NCI-H1105 treated with DMSO at 0.1 percent for 48 hours (cell line): ENCODE measurements at places on chromosomes 13 and 19.

DNA sequence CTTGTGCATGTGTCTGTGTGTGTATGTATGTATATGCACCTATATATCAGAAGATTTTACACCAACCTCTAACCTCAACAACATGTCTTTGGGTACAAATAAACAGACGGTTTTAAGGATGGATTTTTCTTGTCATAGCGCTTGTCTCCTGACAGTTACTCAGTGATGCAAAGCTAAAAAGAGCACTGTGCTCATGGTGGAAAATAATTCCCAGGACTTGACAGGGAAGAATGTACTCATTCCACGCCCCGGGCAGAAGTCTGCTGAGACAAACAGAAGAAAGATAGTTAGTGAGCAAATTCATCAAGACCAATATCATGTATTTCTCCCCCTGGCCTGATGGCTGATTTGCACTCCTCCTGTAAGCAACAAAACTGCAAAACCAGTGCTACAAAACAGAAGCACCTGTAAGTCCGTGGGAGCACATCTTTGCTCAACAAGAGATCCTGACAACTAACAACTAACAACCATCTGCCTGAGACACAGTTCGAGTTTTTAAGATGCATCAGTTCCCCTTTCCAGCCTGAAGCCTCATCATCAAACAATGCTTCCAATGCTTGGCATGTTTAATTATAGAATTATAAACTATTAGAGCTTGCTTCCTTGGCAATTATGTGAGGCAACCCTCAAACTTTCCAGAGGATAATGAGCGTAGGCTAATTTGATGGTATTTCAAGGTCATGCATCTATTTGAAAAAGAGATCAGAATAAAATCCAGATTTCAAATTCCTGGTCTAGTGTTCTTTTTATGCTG is 812.7 kb upstream of the MIR17HG start:
- peak; percentile 16 for DNase-seq

DNA sequence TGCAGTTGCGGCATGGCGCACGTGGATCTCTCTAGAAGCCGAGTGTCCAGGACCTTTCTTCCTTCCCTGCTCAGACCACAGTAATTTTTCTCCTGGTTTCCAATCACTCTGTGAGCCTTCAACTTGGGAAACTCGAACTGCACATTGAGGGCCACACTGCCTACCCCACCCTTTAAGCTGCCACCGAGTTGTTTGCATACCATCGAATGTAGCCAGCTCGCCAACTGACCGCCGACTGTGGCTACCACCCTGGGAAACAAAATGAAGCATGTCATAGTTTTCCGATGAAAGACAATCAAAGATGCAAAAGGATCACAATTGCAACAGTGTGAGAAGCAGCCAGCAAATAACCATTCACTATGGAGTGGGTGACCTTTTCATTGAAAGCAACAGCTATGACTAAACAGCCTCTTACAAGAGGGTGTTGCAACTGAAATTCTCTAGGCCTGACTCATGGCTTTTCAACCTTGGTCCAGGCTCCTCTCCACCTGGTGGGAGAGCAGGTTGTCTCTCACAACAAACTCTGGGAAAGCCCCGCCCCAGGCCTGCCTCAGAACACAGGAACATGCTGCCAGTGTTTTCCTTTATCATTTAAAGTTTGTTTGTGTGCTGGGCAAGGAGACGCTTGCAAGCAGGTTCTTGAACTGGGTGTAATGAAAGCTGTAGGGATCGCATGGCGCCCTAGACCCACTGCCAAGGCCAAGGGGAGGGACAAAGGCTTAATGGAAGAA is 141.7 kb upstream of the SERP2 start:
- no peak for DNase-seq

DNA sequence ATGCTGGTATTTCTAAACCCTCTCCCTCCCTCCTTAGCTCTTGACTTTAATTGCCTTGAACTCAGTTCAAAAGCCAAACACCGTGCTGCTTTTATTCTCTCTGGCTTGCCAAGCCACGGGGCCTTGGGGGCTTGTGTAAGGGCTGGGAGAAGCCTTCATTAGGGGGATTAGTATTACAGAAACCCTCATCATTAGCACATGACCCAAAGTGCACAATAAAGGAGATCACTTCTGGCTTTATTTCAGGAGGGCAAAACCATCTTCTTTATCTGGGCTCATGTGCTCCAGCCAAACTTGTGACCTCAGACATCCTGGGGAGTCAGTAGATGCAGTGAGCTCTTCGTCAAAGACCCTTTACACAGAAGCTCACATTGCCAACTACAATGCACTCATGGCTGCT is at the start of gene DCT:
TSS of gene DCT (minus strand) at position 67 of the 400 bp plus-strand sequence. CDS start 427 bp downstream, outside the sequence.
- DNase-seq: peak; percentile 86

DNA sequence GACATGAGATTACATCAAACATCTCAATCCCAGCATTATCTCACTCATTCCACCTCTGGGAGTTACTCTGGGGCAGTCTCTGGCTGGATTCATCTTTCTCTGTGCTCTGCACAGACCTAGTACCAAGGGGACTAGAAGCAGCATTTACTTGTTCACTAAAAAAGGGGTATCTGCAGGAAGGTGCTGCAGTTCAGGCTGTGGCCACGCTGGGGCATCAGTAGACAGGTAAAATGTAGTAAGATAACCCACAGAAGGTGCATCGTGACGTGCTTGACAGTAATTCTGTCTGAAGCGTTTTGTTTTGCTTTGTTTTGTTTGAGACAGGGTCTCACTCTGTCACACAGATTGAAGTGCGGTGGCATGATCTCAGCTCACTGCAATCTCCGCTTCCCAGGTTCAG is 29.3 kb downstream of the ZNF564 start:
- no peak for DNase-seq

- no peak for DNase-seq
Observed at GRCh38 chr13:53569453-53569852, 540.8 kb downstream of the OLFM4 start.

DNA sequence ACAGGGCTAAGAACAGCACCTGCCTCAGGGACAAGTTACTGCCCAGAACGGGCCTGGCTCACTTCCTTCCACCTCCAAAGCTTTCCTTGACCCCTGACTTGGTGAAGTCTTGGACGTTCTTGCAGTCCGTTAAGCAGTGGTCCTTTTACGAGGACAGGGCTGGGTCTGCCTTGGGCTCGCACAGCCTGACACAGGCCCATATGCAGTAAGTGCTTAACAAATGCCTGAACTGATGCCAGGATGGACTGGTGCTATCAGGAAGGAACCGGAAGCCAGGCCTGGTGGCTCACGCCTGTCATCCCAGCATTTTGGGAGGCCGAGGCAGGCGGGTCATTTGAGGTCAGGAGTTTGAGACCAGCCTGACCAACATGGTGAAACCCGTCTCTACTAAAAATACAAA is 1.8 kb upstream of the PLK5 start:
- DNase-seq: no peak

DNA sequence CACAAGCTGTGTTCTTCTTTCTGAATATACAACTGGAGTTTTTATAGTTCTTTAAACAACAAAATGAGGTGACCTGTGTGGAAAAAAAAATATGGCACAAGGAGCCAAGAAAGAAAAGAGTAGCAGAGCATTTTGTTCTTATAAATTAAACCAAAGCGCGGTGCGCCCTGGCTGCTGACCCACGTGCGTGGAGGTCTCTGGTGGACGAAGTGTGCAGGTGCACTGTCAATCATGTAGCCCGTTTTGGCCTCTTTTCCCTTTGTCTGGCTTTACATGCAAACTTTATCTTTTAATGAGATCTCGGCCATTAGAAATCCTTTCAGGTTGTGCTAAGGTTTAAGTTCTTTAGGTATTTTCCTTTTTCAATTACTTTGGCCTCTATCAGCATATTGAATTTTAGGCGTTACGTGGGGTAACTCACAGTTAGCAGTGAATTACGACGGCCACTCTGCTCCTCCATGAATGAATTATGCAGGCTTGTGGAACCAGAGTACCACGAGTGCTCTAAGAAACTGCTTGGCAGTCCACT is 443.9 kb upstream of the SLC10A2 start:
- no peak for DNase-seq

GRCh38 chr13:44287958-44288357 is 85.7 kb upstream of the SERP2 start:
- DNase-seq: no peak

DNA sequence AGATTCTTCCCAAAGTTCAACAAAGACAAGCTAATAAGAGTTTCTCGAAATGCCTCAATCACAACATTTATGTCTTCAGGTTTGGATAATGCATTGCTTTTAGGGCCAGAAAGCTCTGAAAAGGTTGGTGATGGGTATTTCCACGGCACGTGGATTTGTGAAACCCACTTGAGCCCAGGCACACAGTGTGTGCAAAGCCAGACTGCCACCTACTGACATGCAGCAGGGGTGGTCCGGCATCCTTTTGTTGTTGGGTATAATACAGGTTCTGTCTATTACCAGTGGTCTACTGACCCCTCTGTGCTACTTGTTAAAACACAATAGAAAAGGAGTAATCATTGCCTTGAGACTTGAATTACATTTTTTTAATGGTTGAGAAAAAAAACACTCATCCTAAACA is 225.6 kb downstream of the RAP2A start:
- no peak for DNase-seq

DNA sequence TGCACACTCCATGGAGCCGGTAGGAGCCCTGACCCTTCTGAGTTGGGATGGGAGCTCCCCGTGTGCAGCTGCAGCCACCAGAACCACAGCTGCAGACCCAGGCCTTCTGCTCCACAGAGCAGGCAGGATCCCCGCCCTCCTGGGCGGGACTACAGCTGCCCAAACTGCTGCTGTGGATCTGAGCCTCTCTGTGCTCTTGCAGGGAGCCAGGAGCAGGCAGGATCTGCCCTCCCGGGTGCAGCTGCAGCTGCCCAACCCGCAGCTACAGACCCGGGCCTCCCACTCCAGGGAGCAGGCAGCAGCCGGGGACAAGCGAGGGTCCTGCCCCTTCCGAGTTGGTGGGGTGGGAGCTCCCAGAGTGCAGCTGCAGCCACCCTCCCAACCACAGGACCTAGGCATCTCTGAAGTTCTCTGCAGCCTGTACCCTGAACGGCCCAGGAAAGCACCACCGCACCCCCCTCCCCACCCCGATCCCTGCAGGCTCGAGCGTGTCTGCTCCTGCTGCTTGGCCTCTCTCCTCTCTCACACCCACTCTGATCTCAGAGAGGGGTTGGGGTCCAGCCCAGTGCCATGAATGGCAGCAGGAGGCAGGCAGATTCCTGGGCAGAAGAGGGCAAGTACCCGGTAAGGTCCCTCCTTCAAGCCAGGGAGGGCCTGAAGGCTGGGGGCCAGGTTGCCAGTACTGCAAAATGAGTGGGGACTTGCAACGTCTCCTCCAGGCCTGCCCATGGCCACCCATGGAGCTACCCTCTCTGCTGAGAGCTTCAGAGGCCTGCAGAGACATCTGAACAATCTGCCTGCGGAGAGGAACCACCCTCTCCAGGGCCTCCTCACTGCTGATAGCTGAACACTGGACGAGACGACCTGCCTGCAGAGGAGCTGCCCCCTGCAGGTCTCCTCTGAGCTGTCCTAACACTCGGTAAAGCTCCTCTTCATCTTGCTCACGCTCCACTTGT is 16.4 kb upstream of the EMP3 start:
- DNase-seq: no peak
